GM23338 (cell line): ENCODE measurements at places on chromosomes 7 and 10. TPM values are rescaled to one million over a fixed set of nuclear protein-coding genes. Genes with fewer than 3 reads are reported as not detected.

The ANKMY2 gene
- 9.2 and 9.5 TPM in 2 replicates for total RNA-seq

The FAM25G gene
- not detected in 2 replicates for total RNA-seq

The AKR1D1 gene
- total RNA-seq = 0.14 TPM in 1 of 2 replicates, not detected in the other

The COL17A1 gene
- total RNA-seq = 0.04 and 1.3 TPM in 2 replicates

The SPRN gene
- total RNA-seq = 0.31 TPM in 1 of 2 replicates, not detected in the other

The UCMA gene
- total RNA-seq = 8.6 and 12.7 TPM in 2 replicates

The CTAGE6 gene
- not detected in 2 replicates for total RNA-seq

The SDK1 gene
- total RNA-seq = 5.1 and 10.0 TPM in 2 replicates

The GALNT17 gene
- 51.2 and 65.6 TPM in 2 replicates for total RNA-seq

The ZNRF2 gene
- total RNA-seq = 27.0 and 34.7 TPM in 2 replicates

The FAM131B gene
- 28.8 and 30.2 TPM in 2 replicates for total RNA-seq

The GPR26 gene
- 0.04 and 0.07 TPM in 2 replicates for total RNA-seq

The ARHGAP22 gene
- total RNA-seq = 10.7 and 11.3 TPM in 2 replicates

The WNT8B gene
- total RNA-seq = 1.3 and 1.9 TPM in 2 replicates

The RBP3 gene
- not detected in 2 replicates for total RNA-seq

The C7orf57 gene
- 0.42 and 1.6 TPM in 2 replicates for total RNA-seq

The H2AZ2 gene
- total RNA-seq = 215 and 219 TPM in 2 replicates

The CHN2 gene
- total RNA-seq = 7.5 and 8.8 TPM in 2 replicates

The ANKRD2 gene
- not detected in 2 replicates for total RNA-seq

The POM121 gene
- 37.1 and 39.8 TPM in 2 replicates for total RNA-seq

The KAZALD1 gene
- total RNA-seq = 1.2 and 1.3 TPM in 2 replicates

The CDH23 gene
- 4.3 and 6.2 TPM in 2 replicates for total RNA-seq

The WDFY4 gene
- 0.14 TPM in 1 of 2 replicates, not detected in the other for total RNA-seq

The PPP1R3C gene
- 1.6 and 1.8 TPM in 2 replicates for total RNA-seq

The CDNF gene
- 1.1 and 2.2 TPM in 2 replicates for total RNA-seq

The TMED4 gene
- total RNA-seq = 75.1 and 98.5 TPM in 2 replicates

The UPK3B gene
- 3.0 and 5.2 TPM in 2 replicates for total RNA-seq

The TMEM139 gene
- 2.3 and 3.6 TPM in 2 replicates for total RNA-seq

The INPP5F gene
- 80.3 and 86.0 TPM in 2 replicates for total RNA-seq

The GHRHR gene
- total RNA-seq = not detected in 2 replicates

The ITGA8 gene
- not detected in 2 replicates for total RNA-seq
